ENCODE measurements at places on chromosomes 4 and X.

DNA sequence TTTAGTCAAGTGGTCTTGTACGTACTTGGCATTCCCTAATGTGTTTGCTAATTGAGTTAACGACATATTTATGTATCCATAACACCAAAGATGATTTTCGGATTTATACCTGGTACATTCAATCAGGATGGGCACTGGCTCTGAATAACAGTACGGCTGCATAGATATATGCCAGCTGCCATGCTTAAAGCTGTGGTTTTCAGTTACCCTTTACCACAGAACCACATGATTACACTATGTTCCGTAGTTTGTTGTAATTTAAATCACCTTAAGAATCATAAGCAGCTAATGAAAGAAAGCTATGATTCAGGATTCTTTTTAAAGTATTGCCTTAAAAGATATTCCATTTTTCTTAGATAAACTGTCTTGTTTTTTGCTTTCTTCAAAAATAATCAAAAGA is 53.6 kb downstream of the FIP1L1 start:
- no peak for DNase-seq

DNA sequence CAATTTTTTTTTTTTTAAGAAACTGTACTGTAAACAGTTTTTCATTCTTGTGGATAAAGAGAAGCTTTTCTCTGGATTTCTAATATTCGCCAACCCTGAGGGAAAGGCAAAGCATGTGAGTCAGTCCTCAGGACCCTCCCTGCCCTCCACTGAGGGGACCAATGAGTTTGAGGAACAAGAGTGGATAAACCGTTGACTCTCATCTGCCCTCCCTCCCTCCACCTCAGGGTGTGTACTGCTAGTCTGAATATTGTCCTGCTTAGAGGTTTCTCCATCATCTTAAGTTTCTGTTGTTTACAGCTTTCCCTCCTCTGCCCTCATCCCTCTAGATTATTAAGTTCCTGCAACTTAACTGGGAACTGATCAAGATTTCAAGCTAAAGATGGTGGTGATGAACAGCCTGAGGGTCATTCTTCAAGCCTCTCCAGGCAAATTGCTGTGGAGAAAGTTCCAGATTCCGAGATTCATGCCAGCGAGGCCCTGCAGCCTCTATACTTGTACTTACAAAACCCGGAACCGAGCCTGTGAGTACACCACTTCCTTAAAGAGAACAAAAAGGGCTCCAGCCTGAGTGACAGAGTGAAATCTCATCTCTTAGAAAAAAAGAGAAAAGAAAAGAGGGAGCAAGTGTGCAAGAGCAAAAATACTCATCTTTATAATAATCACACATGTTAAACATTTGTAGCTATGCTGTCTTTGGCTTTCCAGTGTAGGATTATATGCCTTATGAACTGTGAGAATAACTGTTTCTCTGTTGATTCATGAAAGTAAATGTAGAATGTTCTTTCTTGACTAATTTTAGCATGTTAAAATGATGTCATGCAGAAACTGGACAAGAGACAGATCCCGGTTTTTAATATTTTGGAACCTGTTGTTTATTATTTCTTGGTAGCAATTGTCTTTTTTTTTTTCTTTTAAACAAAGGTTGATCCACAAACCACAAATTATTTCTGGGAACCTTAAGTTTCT is 11.9 kb downstream of the CA5B start:
- peak; percentile 2 for DNase-seq

GRCh38 chr4:16884673-16885460 is 13.6 kb downstream of the LDB2 start:
- no peak for DNase-seq

DNA sequence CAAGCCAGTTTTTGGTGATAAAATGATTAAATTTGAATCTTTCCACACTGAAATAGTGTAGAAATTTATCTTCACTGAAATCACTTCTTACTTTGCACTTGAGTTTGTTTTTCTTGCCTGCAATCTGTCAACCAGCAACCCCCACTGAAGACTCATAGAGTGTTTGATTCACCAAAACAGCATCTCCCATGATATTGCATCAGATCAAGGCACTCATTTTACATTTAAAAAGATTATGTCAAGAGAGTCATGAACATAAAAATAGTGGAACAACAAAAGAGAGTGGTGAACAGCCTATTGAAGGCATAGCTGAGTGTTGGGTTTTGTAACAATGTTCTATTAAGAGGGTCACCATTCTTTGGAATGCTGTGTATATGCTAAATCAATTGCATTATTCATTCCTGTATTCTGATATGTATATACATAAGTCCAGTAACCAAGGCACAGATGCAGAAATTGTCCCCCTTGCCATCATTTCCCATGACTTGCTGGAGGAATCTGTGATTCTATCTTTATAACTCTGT is 1934.9 kb downstream of the ARAP2 start:
- DNase-seq = peak; percentile 9

DNA sequence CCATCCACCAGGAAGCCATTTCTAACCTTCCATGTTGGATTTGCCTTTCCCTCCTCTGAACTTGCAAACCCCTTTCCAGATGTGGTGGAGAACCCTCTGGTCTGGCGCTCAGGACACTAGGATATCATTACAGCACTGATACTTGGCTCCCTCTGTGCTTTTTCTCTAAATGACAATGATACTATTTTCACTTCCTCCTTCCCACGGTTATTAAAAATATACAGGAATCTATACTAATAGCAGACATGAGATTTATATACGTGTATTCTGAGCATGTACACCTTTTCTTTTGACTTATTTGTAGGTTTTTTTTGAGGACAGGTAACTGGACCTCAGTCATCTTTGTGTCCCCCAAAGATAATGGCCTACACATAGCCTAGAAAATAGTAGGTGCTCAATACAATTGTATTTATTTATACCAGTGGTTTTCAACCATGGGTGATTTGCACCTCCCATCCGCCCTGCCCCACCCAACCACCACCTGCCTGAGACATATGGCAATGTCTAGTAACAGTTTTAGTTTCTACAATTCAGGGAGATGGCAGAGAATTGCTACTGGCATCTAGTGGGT is 60.4 kb upstream of the PLAC8 start:
- DNase-seq = no peak

DNA sequence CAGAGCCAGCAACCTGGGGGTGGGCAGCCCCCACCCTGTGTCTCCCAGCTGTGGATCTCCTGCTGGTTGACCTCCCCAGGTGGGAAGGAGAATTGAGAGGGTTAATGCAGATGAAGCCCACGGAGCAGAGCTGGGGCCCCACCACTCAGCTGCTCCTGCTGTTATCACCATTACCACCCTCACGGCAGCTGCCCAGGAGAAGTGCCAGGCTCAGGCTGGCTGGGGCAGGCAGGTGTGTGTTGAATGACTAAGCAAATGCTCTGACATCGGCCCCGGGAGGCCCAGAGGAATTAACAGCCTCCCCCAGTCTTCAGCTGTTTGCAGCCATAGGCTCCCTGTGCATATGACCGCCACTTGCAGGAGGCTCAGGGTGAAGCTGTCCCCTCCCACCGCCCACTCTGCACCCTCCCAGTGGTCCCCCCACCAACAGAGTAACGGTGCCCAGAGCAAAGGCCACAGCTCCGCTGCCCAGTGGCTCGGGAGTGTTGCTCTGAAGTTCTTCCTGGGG is 133.8 kb downstream of the CPZ start:
- DNase-seq = no peak

Measured in epithelial cell of esophagus (primary cell).